ENCODE measurements at places on chromosomes 2 and 18. TPM values are rescaled to one million over a fixed set of nuclear protein-coding genes. Genes with fewer than 3 reads are reported as not detected.

The EPB41L3 gene
- 65.5 TPM for total RNA-seq

The RAX gene
- total RNA-seq: not detected

The GKN1 gene
- total RNA-seq: not detected

The CD226 gene
- total RNA-seq: 26.5 TPM

The FRZB gene
- not detected for total RNA-seq

The TEKT4 gene
- total RNA-seq: 2.6 TPM

The DNAJC5G gene
- total RNA-seq: not detected

The ECEL1 gene
- 0.14 TPM for total RNA-seq

The GCC2 gene
- total RNA-seq: 34.4 TPM

GRCh38 chr2:240685771-240686371, 3.2 kb upstream of the AQP12B start:
- no peaks in the 10 kb centered on the region for H3K27me3 ChIP-seq
- DNase-seq: no peak
- H3K36me3 ChIP-seq: no peaks in the 10 kb centered on the region

DNA sequence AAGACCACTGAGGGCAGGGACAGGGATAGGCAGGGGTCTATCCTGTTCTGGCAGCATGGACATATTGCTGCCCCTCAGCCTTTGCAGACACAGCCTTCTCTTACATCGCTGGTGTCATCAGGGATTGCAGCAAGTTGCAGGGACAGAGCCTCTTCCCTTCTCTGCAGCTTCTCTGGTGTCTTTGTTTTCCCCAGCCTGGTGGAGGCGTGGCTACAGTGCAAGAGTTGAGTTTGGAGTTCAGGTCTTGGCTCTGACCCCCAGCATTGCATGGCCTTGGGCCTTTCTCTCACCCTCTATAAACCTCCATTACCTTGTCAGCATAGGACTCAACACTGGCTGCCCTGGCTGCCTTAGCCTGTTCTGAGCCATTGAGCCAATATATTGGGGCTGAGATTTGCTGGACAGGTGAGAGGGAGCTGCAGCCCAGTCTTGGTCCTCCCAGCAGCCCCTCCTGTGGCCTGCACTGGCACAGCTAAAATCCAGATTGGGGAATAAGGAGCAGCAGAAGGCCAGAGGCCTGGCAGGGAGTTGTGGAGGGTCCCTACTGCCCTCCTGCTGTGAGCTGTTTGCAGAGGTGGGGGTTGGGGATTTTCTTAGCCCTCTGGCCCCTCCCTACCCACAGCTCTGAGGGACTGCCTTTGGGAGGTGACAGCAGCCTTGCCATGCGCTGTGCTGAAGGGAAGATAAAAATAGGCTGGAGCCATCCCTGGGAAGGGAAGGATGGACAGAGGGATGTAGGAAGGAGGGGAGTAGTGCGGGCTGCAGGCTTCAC, 22.8 kb downstream of the EHD3 start:
- no peak overlapping the region for H3K27ac ChIP-seq
- DNase-seq: no peak
- peaks cover 2% of the 10 kb centered on the region for H3K36me3 ChIP-seq
- H3K27me3 ChIP-seq: no peaks in the 10 kb centered on the region

- no peaks in the 10 kb centered on the region for H3K27me3 ChIP-seq
- no peak for DNase-seq
- H3K36me3 ChIP-seq: no peaks in the 10 kb centered on the region
- no peak overlapping the region for H3K4me3 ChIP-seq
- no peak overlapping the region for H3K27ac ChIP-seq
These were observed 108.9 kb downstream of the INSIG2 start for GRCh38 chr2:118197011-118197675.

DNA sequence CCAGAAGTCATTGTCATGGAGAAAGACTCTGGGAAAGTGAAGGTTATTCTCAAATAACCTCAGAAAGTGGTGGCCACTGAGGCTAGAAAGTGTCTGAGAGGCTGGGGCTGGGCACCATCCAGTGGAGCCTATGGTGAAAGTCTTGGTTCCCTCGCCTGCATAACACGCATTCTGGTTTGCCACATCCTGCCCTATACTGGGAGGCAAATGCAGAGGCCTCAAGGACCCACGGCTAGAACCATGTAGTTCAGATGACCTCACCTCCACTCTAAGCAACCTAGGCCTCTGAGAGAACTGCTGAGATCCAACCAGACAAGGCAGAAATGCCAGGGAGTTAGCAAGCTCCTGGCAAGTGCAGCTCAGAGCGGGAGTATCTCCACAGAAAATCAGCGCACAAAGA, 5.1 kb downstream of the ITGB6 start:
- H3K4me3 ChIP-seq: no peak overlapping the region
- H3K36me3 ChIP-seq: no peaks in the 10 kb centered on the region
- H3K27me3 ChIP-seq: no peaks in the 10 kb centered on the region
- DNase-seq: no peak
- H3K27ac ChIP-seq: no peak overlapping the region

- no peak overlapping the region for H3K27ac ChIP-seq
- DNase-seq: no peak
- H3K36me3 ChIP-seq: no peaks in the 10 kb centered on the region
- H3K4me3 ChIP-seq: no peak overlapping the region
- H3K4me1 ChIP-seq: no peaks in the 10 kb centered on the region
- H3K27me3 ChIP-seq: no peaks in the 10 kb centered on the region
These were observed 210.8 kb upstream of the SLC35G4 start for GRCh38 chr18:11398625-11399024.

DNA sequence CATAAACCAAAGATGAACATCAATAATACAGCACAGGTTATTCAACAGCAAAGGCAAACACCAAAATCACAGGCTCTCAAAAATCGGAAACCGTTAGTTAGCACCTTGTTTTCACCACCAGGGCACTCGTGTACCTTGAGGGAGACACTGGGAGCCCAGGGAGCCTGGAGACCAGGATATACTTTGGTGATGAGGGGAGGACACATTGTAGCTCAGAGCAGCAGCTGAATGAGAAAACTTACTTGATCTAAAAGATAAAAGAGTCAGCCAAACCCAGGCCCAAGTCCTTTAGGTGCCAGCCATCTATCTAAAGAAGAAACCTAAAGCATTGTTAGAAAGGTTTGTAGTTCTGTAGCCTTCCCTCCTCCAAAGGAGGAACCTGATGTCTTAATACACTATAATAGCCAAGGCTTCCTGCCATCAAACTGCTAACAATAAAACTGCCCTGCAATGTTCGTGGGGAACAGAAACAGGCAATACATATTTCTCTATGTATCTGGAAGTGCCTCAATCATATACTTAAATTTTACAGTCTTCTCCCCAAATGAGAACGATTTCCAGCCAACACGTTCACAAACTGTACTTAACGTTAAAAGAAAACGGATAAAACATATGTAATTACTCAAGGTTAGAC, 19.3 kb downstream of the BCL11A start:
- H3K27ac ChIP-seq: no peak overlapping the region
- no peaks in the 10 kb centered on the region for H3K36me3 ChIP-seq
- H3K4me1 ChIP-seq: peaks cover 18% of the 10 kb centered on the region
- no peak for DNase-seq
- H3K4me3 ChIP-seq: no peak overlapping the region

GRCh38 chr2:238174701-238175100, 15.9 kb downstream of the ERFE start:
- H3K4me3 ChIP-seq: no peak overlapping the region
- H3K36me3 ChIP-seq: peaks cover 24% of the 10 kb centered on the region
- no peak overlapping the region for H3K27ac ChIP-seq
- H3K4me1 ChIP-seq: peaks cover 12% of the 10 kb centered on the region
- no peaks in the 10 kb centered on the region for H3K27me3 ChIP-seq

GRCh38 chr2:30549096-30549495, 102.0 kb downstream of the LCLAT1 start:
- H3K4me3 ChIP-seq: no peak overlapping the region
- no peak overlapping the region for H3K27ac ChIP-seq
- H3K36me3 ChIP-seq: no peaks in the 10 kb centered on the region
- H3K27me3 ChIP-seq: no peaks in the 10 kb centered on the region
- H3K4me1 ChIP-seq: peaks cover 4% of the 10 kb centered on the region
- no peak for DNase-seq

DNA sequence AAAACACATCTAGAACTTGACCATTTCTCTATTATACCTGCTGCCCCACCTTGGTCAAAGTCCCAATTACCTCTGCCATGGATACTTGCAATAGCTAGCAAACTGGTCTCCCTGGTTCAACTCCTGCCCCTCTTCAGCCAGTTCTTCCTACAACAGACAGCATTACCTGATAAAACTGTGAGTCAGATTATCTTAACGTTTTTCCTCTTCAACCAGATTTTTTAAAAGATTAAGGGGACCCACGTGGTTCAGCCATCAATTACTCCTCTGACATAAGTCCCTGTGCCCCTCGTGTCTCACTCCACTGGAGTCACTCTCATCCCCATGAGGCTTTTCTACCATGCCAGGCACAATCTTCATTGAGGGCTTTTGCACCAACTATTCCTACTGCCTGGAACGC, 5.3 kb upstream of the ARHGAP15 start:
- no peak overlapping the region for H3K27ac ChIP-seq
- H3K27me3 ChIP-seq: no peaks in the 10 kb centered on the region
- DNase-seq: no peak
- H3K36me3 ChIP-seq: no peaks in the 10 kb centered on the region
- H3K4me3 ChIP-seq: no peak overlapping the region
- no peaks in the 10 kb centered on the region for H3K4me1 ChIP-seq

DNA sequence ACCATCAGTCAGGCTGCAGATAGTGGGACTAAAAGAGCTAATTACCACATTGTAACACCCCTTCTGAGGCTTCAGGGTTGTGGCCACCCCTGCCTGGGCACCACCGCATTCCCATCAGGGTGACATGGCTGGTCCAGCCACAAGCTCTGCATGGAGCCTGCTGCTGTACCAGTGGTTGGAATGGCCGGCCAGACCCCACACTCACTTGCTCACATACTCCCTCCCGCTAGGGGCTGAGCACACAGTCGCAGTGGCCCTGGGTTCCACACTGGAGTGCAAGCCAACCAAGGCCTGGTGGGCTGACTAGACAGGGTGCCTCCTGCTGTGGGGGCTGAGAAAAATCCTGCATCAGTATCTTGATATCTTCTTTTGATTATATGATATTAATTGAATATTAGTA, 182.8 kb upstream of the STK17B start:
- peak; percentile 52 for DNase-seq
- H3K27me3 ChIP-seq: no peaks in the 10 kb centered on the region
- no peaks in the 10 kb centered on the region for H3K4me1 ChIP-seq
- H3K36me3 ChIP-seq: no peaks in the 10 kb centered on the region
- H3K4me3 ChIP-seq: no peak overlapping the region

GRCh38 chr2:117856415-117857210, 42.1 kb downstream of the DDX18 start:
- H3K27me3 ChIP-seq: no peaks in the 10 kb centered on the region
- H3K4me1 ChIP-seq: no peaks in the 10 kb centered on the region
- no peak overlapping the region for H3K4me3 ChIP-seq
- DNase-seq: no peak

GRCh38 chr2:156635646-156636045, 199.5 kb downstream of the GPD2 start:
- H3K36me3 ChIP-seq: no peaks in the 10 kb centered on the region
- no peaks in the 10 kb centered on the region for H3K27me3 ChIP-seq
- H3K4me3 ChIP-seq: no peak overlapping the region
- DNase-seq: no peak

- no peaks in the 10 kb centered on the region for H3K27me3 ChIP-seq
- H3K36me3 ChIP-seq: no peaks in the 10 kb centered on the region
- H3K4me1 ChIP-seq: no peaks in the 10 kb centered on the region
- no peak overlapping the region for H3K4me3 ChIP-seq
- no peak for DNase-seq
These were observed 686.8 kb upstream of the ZEB2 start for GRCh38 chr2:145206496-145207281.

Measured in upper lobe of left lung (tissue), 6 donors.